ENCODE measurements at places on chromosomes 1 and 21.
A peak's percentile ranks its signal among the peaks of the same experiment; 100 is the strongest.

DNA sequence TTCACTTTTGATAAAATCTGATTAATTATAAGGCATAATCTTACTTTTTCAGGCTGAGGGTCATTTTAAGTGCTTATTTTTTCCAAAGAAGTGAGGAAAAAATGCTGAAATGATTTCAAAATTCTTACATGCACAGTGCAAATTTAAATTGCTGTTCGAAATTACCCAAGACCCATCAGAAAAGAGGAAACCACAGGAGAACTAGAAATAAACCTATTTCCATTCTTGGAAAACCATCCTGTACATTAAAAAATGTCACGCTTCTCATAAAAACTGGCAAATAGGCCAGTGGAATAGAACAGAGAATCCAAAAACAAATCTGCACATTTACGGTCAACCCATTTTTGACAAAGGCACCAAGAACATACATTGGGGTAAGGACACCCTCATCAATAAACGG is 414.9 kb downstream of the SMYD3 start:
- DNase-seq = no peak

DNA sequence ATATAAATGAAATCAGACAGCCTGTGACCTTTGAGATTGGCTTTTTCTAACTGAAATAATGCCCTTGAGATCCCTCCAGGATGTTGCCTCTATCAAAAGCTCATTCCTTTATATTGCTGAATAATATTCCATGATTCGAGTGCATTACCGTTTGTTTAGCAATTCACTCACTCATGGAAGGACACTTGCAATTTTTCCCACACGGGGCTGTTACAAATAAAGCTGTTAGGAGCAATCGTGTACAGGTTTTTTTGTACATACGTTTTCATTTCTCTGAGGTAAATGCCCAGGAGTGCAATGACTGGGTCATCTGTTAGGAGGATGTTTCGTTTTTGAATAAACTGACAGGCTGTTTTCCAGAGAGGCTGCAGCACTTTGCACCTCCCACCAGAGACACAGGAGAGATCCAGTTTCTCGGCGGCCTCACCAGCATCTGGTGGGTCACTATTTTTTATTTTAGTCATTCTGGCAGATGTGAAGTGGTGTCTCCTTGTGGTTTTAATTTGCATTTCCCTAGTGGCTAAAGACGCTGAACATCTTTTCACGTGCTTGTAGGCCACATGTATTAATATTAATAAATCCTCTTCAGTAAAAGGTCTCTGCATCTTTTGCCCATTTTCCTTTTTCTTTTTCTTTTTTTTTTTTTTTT is 11.0 kb downstream of the PRDM15 start:
- DNase-seq = no peak

DNA sequence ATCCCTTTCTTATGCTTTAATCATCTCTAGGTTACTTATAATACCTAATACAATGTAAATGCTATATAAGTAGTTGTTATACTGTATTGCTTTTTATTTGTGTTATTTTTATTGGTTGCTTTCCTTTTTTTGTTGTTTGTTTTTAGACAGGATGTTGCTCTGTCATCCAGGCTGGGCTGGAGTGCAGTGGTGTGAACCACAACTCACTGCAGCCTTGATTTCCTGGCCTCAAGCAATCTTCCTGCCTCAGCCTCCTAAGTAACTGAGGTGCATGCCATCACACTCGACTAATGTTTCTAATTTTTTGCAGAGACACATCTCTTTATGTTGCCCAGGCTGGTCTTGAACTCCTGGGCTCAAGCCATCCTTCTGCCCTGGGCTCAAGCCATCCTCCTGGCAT is 26.9 kb downstream of the KRTAP19-8 start:
- no peak for DNase-seq

GRCh38 chr1:32291145-32291707 is 657 bp upstream of the HDAC1 start:
- no peak for DNase-seq

GRCh38 chr1:212688341-212689047 is 11.1 kb downstream of the BATF3 start:
- DNase-seq = peak; percentile 22

Measured in vagina (tissue), 2 donors.